A549 treated with GW870086 at 1 μM for 4 hours (cell line): ENCODE measurements at places on chromosomes 1 and 21. TPM values are rescaled to one million over a fixed set of nuclear protein-coding genes. Genes with fewer than 3 reads are reported as not detected.

Gene H6PD
- 4.7 to 7.7 TPM (median 6.7 TPM) in 5 replicates for total RNA-seq

Gene CELA3B
- not detected in 5 replicates for total RNA-seq

Gene ANKRD65
- 0.06 TPM in 1 of 5 replicates, not detected in the others for total RNA-seq

Gene LIPI
- not detected in 5 replicates for total RNA-seq

Gene ATAD3C
- not detected in 5 replicates for total RNA-seq

Gene C4BPA
- total RNA-seq, result 0.46 to 0.77 TPM (median 0.54 TPM) in 5 replicates

Gene CELA2A
- not detected in 5 replicates for total RNA-seq

Gene SPRR1B
- total RNA-seq, result not detected in 5 replicates

Gene ENAH
- 68.4 to 90.6 TPM (median 86.1 TPM) in 5 replicates for total RNA-seq

Gene FAM167B
- 0.32 to 0.75 TPM (median 0.38 TPM) in 5 replicates for total RNA-seq

Gene SUSD4
- 0.62 to 1.1 TPM (median 0.73 TPM) in 5 replicates for total RNA-seq

Gene SPATA17
- 2.4 to 3.5 TPM (median 2.5 TPM) in 5 replicates for total RNA-seq

Gene HSD3B2
- total RNA-seq, result not detected in 5 replicates

Gene FAM110D
- 0.07 to 0.10 TPM (median 0.08 TPM) in 3 of 5 replicates, not detected in the others for total RNA-seq

Gene CNTN2
- 0.02 to 0.12 TPM (median 0.09 TPM) in 3 of 5 replicates, not detected in the others for total RNA-seq

Gene FOXD2
- total RNA-seq, result 0.42 to 0.57 TPM (median 0.48 TPM) in 5 replicates

Gene DENND1B
- 2.2 to 3.3 TPM (median 2.9 TPM) in 5 replicates for total RNA-seq

Gene WNT2B
- total RNA-seq, result 0.10 to 0.39 TPM (median 0.17 TPM) in 5 replicates

Gene CNIH3
- 0.51 to 1.0 TPM (median 0.55 TPM) in 5 replicates for total RNA-seq

Gene SOX13
- 19.5 to 23.5 TPM (median 22.6 TPM) in 5 replicates for total RNA-seq

Gene ROR1
- total RNA-seq, result 8.3 to 12.3 TPM (median 10.7 TPM) in 5 replicates

Gene PPFIA4
- total RNA-seq, result 0.23 to 0.63 TPM (median 0.40 TPM) in 5 replicates

Gene HORMAD1
- 6.2 to 10.6 TPM (median 9.7 TPM) in 5 replicates for total RNA-seq

Gene CHODL
- total RNA-seq, result not detected in 5 replicates

Gene HAO2
- total RNA-seq, result not detected in 5 replicates

Gene SLC44A3
- total RNA-seq, result 1.3 to 2.2 TPM (median 1.7 TPM) in 5 replicates

Gene EXOC8
- 6.9 to 10.3 TPM (median 9.5 TPM) in 5 replicates for total RNA-seq

Gene KIF17
- 1.4 to 2.4 TPM (median 1.6 TPM) in 5 replicates for total RNA-seq

Gene AIRE
- not detected in 5 replicates for total RNA-seq

Gene IL19
- not detected in 5 replicates for total RNA-seq

Gene WARS2
- total RNA-seq, result 5.2 to 6.4 TPM (median 5.3 TPM) in 5 replicates

Gene SH2D1B
- total RNA-seq, result 0.10 to 0.15 TPM (median 0.10 TPM) in 5 replicates

Gene LAD1
- total RNA-seq, result 0.61 to 1.1 TPM (median 0.80 TPM) in 5 replicates

Gene TMPRSS2
- 0.05 to 0.17 TPM (median 0.10 TPM) in 4 of 5 replicates, not detected in the other for total RNA-seq

Gene FCRL1
- total RNA-seq, result not detected in 5 replicates

Gene HSF2BP
- total RNA-seq, result 0.79 to 1.9 TPM (median 1.7 TPM) in 5 replicates

Gene OR2L8
- not detected in 5 replicates for total RNA-seq

Gene LCE2B
- not detected in 5 replicates for total RNA-seq

Gene VAMP3
- total RNA-seq, result 67.2 to 76.2 TPM (median 72.9 TPM) in 5 replicates

Gene GJA9
- 0.06 to 0.08 TPM (median 0.07 TPM) in 3 of 5 replicates, not detected in the others for total RNA-seq

Gene SYCP1
- total RNA-seq, result not detected in 5 replicates

Gene HUNK
- 1.2 to 1.9 TPM (median 1.6 TPM) in 5 replicates for total RNA-seq

Gene HSPB7
- total RNA-seq, result 0.06 to 0.26 TPM (median 0.11 TPM) in 3 of 5 replicates, not detected in the others

Gene SERTAD4
- 0.39 to 0.57 TPM (median 0.46 TPM) in 5 replicates for total RNA-seq

Gene PGLYRP3
- total RNA-seq, result not detected in 5 replicates

Gene PLA2G2F
- total RNA-seq, result not detected in 5 replicates

Gene RNU1-1
- total RNA-seq, result 36.3 TPM in 1 of 5 replicates, not detected in the others

Gene USP24
- total RNA-seq, result 10.4 to 15.5 TPM (median 14.7 TPM) in 5 replicates

Gene NUP210L
- total RNA-seq, result 0.02 TPM in 1 of 5 replicates, not detected in the others

Gene TEDDM1
- total RNA-seq, result not detected in 5 replicates

Gene FOXD3
- 0.34 to 0.96 TPM (median 0.72 TPM) in 5 replicates for total RNA-seq

Gene NOTCH2
- total RNA-seq, result 18.6 to 31.8 TPM (median 29.0 TPM) in 5 replicates

Gene KCNN3
- total RNA-seq, result 0.02 to 0.19 TPM (median 0.07 TPM) in 4 of 5 replicates, not detected in the other

Gene TMEM240
- 0.39 to 0.81 TPM (median 0.44 TPM) in 4 of 5 replicates, not detected in the other for total RNA-seq

Gene OR11L1
- not detected in 5 replicates for total RNA-seq

Gene TMPRSS15
- total RNA-seq, result not detected in 5 replicates

Gene CA6
- total RNA-seq, result not detected in 5 replicates

Gene OR2G6
- total RNA-seq, result not detected in 5 replicates

Gene PTPRU
- 6.8 to 7.7 TPM (median 7.4 TPM) in 5 replicates for total RNA-seq

Gene TFF2
- not detected in 5 replicates for total RNA-seq
